Lung (tissue), 17 donors: ENCODE measurements at places on chromosomes 1 and 21. TPM values are rescaled to one million over a fixed set of nuclear protein-coding genes. Genes with fewer than 3 reads are reported as not detected.

FCRLA gene
- 0.25 TPM for total RNA-seq

MCM3AP gene
- 114 TPM for total RNA-seq

DNA sequence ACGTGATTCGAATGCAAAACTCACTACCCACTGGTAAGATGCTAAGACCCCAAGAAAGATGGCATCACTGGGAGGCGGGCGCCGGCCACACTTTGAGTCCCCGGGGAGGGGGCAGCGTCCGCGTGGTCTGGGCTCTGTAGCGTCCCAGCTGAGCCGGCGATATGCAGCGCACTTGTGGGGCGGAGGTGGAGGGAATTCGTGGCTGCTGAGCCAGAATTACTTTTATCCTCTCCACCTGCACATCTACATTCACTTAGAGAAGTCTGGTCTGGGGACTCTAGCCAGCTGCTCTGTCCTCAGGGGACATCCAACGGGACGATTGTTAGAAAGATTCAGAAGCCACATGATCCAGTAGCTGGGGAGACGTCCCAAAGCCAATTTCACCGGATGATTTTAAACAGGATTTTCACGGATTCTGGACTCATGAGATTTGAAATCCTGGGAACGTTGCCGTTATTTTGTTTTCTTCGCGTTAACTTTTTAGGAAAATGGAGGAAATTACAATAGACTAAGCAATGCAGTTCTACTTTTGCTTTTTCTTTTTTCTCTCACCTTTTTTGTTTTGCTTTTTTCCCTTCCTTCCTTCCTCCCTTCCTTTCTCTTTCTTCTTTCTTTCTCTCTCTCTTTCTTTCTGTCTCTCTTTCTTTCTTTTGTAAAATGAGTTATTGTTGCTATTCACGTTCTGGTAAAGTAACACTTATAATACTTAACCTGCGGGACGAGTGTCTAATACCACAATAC is 1.3 kb downstream of the JAM2 start:
- peak; percentile 74 for DNase-seq

GRCh38 chr1:107590900-107591622 is 373.9 kb downstream of the VAV3 start:
- no peak for DNase-seq
